ENCODE measurements at places on chromosomes 2 and 18.
A peak's percentile ranks its signal among the peaks of the same experiment; 100 is the strongest.

DNA sequence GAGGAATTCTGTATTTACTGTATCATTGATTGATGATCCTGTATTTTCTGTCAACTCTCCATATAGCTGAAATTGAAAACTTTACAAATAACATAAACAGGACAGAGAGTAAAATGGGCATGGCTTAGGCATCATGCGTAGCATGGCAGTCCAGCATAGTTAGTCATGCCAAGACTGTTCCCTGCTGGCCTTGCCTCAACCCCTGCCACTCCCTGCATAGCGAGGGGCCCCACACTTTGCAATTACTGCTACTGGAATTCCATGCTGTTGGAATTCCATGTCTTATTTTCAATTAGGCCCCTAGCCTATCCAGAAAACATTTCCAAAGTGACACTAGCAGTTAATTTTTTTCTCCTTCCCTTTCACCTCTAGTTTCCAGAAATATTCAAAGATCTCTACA, 15.1 kb upstream of the SOX11 start:
- no peak for DNase-seq

- DNase-seq: no peak
Measured at GRCh38 chr2:126720638-126721037, 64.7 kb downstream of the GYPC start.

- DNase-seq: no peak
Measured at GRCh38 chr2:172204309-172204708, 101.6 kb upstream of the DLX2 start.

GRCh38 chr2:40034198-40034597, 255.1 kb upstream of the THUMPD2 start:
- DNase-seq: no peak

- DNase-seq: no peak
Measured at GRCh38 chr2:84959095-84959565, 11.8 kb upstream of the KCMF1 start.

- DNase-seq: no peak
Measured at GRCh38 chr2:176317199-176317598, 48.0 kb downstream of the MTX2 start.

DNA sequence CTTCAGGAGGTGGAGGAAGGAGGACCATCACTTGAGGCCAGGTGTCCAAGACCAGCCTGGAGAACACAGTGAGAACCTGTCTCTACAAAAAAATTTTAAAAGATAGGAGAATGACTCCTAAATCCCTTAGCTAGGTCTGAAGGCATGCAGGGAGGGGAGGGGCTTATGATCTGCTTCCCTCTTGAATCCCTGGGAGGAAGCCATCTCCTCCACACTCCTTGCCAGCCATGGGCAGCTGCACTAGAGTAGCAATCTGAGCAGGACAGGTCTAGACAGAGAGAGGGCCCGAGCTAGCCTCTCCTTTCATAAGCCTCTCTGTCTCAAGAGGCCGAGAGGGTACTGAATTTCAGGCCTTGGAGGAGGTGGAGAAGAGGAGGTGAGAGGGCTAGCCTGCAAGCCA, 42.5 kb downstream of the DAPL1 start:
- DNase-seq: no peak

GRCh38 chr2:100627330-100628300, 64.8 kb downstream of the PDCL3 start:
- no peak for DNase-seq

DNA sequence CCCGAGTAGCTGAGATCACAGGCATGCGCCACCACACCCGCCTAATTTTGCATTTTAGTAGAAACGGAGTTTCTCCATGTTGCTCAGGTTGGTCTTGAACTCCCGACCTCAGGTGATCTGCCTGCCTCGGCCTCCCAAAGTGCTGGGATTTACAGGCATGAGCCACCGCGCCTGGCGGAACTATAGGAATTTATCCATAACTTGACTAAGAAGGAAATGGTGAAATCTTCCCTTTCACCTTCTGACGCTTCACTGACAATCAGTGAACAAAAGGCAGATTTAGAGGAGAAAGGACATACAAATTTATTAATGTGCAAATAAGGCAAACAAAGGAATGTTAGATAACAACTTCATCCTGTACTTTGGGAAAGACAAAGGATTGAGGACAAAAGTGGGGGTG, 15.4 kb upstream of the GULP1 start:
- no peak for DNase-seq

- DNase-seq: no peak
Measured at GRCh38 chr18:64027931-64028695, 58.2 kb downstream of the SERPINB8 start.

DNA sequence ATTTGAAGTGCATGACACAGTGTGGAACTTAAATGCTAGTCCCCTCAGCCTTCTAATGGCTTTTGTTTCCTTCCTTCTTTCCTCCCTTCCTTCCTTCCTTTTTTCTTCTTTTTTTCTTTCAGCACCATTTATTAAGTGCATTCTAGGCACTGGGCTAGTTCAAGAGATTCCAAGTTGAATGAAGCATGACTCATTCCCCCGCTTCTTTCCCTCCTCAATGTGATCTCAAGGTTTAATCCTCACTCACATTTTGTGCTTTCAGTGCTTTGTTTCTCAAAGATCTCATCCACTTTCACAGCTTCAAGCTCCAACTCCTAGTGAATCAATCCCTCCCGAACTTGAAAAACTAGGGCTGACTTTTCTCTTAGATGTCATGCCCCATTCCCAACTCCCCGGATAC, 90.1 kb downstream of the LBH start:
- DNase-seq: no peak

- DNase-seq: peak; percentile 82
Measured at GRCh38 chr18:28177828-28178635, 1.1 kb upstream of the CDH2 start.

DNA sequence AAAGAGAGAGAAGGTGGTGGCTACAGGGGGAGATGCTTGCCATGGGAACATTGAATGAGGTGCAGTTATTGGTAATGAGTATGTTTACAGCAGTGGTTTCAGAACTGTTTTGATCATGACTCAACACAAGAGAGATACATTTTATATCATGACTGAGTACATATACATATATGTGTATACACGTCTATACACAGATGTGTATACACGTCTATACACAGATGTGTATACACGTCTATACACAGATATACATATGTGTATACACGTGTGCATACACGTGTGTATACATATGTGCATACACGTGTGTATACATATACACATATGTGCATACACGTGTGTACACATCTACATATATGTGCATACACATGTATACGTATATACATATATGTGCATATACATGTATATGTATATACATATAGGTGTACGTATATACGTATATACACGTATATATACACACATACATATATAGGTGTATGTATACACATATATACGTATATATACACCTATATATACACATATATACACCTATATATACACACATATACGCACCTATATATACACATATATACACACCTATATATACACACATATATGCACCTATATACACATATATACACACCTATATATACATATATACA, 518.5 kb downstream of the TSN start:
- DNase-seq: no peak

DNA sequence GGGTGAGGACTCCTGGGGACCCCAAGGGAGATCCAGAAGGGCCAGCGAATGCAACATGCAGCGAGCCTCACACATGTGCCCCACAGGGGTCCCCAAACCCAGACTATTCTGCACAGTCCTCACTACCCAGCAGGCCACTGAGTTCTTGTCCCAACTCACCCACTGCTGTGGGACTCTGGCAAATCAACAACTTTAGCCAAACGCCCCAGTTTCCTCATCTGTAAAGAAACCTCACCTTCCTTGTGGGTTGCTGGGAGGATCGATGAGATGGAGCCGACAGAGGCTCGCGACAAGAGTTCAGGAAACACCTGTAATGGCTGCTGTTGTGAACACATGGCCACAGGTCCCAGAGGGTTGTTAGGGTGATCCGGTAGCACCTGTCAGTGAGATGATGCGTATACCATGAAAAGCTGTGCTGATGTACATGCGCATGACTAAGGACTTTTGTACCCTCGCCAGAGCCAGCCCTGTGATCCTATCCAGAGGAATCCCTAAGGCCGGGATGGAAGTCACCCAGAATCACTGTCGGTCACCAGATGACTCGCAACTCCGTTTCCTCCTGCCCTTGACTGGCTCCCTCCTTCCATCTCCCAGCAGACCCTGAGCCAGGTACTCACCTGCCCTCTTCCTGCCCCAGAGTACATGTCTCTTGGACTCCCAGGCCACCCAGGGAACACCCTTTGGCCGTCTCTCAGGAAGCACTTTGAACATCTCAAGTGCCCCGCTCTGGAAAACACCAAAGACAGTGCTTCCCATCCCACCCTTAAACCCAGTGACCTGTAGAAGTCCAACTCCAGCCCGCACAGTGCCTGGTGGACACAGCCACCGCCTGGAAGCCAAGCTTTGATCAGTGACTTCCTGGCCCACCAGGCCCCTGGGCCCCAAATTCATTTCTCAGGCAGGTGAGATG, 103.3 kb upstream of the ID2 start:
- no peak for DNase-seq

GRCh38 chr2:43024515-43025011, 201.8 kb downstream of the ZFP36L2 start:
- DNase-seq: peak; percentile 15

DNA sequence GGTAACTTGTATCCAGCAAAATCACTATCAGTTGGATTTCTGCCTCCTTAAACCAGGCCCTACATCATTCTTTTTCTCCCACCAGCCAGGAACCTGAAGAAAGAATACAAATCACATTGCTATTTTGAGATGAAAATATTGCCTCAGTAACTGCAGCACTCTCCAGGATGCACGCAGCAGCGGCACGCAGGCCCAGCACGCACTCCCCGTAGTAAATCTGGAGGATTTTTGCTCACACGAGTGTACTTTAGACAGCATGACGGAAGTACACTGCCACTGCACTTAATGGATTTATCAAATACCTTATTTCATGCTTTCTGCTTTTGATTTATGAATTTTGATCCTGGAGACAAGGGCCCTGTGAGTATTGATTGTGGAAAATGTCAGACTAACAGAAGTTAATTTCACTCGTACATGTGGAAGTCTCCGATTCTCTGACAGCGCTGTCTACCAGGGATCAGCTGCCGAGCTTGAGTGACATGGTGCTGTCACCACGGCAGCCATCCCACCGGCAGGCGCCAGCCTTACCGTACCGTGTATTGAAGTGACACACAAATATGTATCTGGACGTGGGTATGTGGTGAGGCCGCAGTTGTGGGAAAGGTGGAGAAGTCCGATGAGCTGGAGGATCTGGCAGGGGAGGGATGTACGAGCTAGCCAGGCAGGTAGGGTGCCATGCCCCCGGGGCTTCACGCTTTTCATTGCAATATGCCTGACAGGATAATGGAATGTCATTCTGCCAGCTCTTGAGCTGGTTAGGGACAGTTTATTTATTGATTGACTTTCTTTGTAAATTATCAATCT, 863.7 kb downstream of the GALR1 start:
- no peak for DNase-seq

- DNase-seq: no peak
Measured at GRCh38 chr2:189164746-189165145, 14.8 kb downstream of the COL5A2 start.

- DNase-seq: no peak
Measured at GRCh38 chr2:24913911-24914310, 6.1 kb downstream of the ADCY3 start.

GRCh38 chr2:18522484-18523146, 37.8 kb downstream of the RDH14 start:
- DNase-seq: no peak

DNA sequence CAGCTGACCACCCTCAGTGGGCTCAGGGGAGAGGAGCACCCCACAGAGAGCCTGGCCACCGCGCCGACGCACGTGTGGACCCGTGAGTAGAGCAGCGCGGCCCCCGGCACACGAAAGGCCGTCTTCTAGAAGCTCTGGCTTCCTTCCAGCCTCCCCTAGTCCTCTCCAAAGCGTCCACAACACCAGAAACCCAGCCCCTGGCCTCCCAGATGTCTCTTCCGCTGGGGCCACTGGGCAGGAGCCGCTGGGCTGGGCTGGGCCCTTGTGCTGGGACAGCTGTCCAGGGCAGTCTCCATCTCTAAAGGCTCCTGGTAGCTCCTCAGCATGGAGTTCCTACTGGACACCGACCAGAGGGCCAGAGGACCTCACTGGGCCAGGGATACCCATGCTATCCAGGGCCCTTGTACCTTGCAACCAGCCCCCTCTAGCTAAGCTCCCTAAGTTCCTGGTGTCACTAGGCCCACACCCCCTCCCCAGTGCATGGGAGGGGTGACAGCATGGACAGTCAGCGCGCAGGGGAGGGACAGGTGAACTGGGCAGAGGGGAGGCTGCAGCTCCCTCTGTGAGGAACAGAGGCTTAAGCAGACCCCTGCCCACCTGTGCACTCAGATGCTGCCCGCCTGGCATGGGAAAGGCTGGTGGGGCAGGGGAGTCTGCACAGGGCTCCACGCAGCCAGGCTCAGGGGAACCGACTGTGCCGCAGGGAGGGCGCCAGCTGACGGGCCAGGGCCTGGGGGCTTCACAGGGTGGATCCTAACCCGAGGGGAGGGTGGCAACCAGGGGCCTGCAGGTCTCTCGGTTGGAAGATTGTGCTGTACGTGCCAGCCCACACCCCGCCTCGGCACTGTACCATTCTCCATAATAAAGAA, 32.9 kb downstream of the MTERF4 start:
- no peak for DNase-seq

DNA sequence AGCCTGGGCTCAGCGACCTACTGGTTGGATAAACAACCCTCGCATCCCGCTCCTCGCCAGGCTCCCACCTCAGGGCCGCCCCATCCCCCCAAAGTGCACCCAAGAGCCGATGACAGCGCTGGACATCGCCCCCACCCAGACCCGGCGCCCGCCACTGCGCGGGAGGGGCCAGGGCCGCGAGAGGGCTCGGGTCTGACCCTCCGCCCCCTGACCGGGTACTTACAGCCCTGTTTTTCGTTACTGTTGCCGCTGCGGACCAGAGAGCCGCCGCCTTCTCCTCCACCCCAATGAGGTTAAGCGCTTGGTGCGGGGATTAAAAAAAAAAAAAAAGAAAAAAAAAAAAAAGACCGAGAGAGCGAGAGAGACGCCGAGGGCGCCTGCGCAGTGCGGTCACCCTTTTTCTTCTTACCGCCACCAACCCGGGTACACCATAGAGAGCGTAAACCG, at the start of gene CLASP1:
TSS of gene CLASP1 (minus strand) at position 314 of the 447 bp plus-strand sequence. CDS start 43,567 bp downstream, outside the sequence.
- peak; percentile 54 for DNase-seq

DNA sequence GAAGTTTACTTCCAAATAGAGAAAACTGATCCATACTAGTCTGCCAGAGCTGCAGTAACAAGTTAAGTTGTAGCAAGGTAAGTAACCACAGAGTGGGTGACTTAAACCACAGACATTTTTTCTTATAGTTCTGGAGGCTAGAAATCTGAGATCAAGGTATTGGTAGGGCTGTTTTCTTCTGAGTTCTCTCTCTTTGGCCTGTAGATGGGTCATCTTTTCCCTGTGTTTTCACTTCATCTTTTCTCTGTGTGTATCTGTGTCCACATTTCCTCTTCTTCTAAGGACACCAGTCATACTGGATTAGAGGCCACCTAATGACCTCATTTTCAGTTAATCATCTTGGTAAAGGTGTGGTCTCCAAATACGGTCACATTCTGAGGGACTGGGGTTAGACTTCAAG, 142.9 kb upstream of the MEX3C start:
- DNase-seq: no peak

- DNase-seq: no peak
Measured at GRCh38 chr2:200099256-200099655, 143.9 kb downstream of the MAIP1 start.

Measured in NCI-H2081 (cell line).